Esophagus muscularis mucosa (tissue), 4 donors: ENCODE measurements at places on chromosomes 5 and 9.

GRCh38 chr5:171581781-171582180 is 162.3 kb downstream of the FGF18 start:
- peaks cover 23% of the 10 kb centered on the region for H3K4me1 ChIP-seq
- no peak for DNase-seq
- H3K4me3 ChIP-seq: no peak overlapping the region
- H3K27me3 ChIP-seq: no peaks in the 10 kb centered on the region
- H3K36me3 ChIP-seq: no peaks in the 10 kb centered on the region
- no peak overlapping the region for H3K27ac ChIP-seq

GRCh38 chr9:70542311-70542931 is 128.0 kb upstream of the KLF9 start:
- DNase-seq: no peak
- H3K27me3 ChIP-seq: no peaks in the 10 kb centered on the region
- H3K36me3 ChIP-seq: no peaks in the 10 kb centered on the region
- H3K27ac ChIP-seq: no peak overlapping the region
- no peaks in the 10 kb centered on the region for H3K4me1 ChIP-seq

DNA sequence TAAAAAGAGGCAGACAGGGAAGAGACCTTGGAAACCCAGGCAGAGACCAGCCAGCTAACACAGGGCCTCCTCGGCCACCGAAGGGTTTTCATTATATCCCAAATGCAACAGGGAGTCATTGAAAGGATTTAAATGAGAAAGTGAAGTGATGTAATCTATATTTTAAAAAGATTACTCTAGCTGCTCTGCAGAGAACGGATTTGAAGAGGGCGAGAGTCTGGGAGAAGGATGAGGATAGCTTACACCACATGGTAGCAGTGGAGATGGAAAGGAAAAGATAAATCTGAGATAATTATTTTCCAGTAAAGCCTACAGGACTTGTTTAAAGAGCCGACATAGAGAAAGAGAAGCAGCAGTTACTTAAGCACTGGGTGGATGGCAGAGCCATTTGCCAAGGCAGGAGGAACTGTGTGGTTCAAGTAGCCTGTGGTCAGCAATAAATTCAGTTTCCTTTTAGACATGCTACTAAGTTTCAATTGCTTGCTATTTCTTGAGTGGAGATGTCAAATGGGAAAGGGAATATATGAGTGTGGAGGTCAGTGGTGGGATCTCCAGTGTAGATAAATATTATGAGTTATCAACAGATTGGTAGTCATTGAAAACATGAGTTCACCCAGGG is 9.3 kb downstream of the FBN2 start:
- no peak overlapping the region for H3K27ac ChIP-seq
- H3K36me3 ChIP-seq: no peaks in the 10 kb centered on the region
- H3K27me3 ChIP-seq: no peaks in the 10 kb centered on the region
- no peak overlapping the region for H3K4me3 ChIP-seq
- H3K4me1 ChIP-seq: no peaks in the 10 kb centered on the region

DNA sequence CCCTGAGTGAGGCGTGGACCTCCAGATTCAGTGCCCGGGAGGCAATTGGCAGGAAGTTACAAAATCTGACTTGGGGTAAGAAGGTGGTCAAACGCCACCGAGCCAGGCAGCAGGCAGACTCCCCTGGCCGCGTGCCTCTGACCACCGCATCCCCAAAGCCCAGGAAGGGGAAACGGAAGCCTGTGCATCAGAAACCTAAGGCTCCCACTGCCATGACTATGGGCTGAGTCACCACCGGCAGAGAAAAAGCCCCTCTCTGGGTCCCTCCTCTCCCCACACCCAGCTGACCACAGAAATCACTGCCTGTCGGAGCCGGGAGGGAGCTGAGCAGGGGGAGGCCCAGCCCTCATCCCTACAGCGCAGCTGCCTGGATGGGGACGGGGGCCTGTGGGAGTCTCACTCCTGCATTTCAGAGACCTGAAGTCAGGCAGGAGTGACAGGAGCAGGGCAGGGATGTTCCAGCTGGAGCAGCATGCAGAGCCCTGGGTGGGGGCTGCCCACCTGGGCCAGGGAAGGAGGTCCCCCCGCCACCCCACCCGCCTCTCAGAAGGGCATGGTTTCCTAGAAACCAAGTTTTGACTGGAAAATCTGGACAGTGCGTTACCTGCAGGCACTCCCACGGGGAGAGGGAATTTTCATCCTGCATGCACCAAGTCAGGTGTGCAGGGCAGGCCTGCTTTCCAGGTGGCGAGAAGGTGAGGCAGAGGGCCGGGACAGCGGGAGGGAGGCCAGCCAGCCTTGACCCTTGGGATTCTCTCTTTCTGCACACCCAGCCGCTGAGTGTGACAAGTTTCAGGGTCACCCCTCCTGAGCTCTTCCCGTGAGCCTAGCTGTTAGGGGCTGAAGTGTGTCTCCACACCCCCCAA is 68.2 kb downstream of the LRSAM1 start:
- peaks cover 50% of the 10 kb centered on the region for H3K36me3 ChIP-seq
- H3K4me3 ChIP-seq: no peak overlapping the region
- no peaks in the 10 kb centered on the region for H3K27me3 ChIP-seq
- H3K27ac ChIP-seq: peak overlapping the region; percentile 82

GRCh38 chr9:85453850-85454249 is 287.9 kb downstream of the AGTPBP1 start:
- H3K27me3 ChIP-seq: no peaks in the 10 kb centered on the region
- H3K4me3 ChIP-seq: no peak overlapping the region
- DNase-seq: peak; percentile 39
- H3K4me1 ChIP-seq: no peaks in the 10 kb centered on the region

GRCh38 chr9:126049088-126049487 is 277.5 kb upstream of the MVB12B start:
- no peaks in the 10 kb centered on the region for H3K4me1 ChIP-seq
- H3K36me3 ChIP-seq: no peaks in the 10 kb centered on the region
